Stimulated activated CD4-positive, alpha-beta T cell treated with anti-CD3 and anti-CD28 coated beads, Interleukin-2, amount 100 ng/mL, for 24 hours (primary cell): ENCODE measurements at places on chromosomes 7 and 10.

DNA sequence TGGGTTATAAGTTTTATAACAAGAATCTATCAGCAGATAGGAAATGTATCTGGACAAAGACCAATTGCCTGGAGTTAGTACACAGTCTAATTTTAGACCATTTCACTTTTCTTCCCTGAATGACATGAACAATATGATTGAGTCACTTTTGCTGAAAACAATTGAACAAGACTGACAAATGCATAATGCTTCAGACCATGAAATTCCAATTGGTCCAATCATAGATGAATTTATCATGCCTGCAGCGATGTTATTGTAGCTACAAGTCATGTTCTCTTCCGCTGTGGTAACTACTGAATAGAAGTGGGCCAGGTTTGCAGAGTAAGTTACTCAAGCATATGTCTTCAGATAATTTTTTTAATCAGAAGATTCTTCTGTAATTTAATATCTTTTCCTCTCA is 73.4 kb downstream of the VSTM2A start:
- DNase-seq, result no peak

DNA sequence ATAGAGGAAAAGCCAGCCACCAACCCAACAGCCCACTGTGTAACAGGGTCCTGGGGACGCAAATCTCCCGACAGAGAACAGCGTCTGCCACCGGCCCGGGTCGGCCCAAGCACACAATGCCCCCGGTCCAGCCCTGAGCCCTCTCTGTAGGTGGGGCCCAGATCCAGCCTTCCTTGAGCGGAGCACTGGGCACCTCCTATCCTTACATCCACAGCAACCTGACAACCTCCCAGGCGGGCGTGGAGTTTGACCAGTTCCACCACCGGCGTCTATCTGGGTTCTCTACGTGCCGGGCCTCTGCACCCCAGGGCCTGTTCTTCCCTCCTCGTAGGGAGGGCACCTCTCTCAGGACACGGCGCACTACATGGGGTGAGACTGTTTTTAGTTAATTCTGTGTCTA is 109.0 kb downstream of the CYTH3 start:
- no peak for DNase-seq

GRCh38 chr10:78188446-78188845 is 154.8 kb downstream of the RPS24 start:
- no peak for DNase-seq

- DNase-seq, result no peak
Observed at GRCh38 chr10:29265210-29265768, 23.6 kb upstream of the LYZL1 start.

GRCh38 chr7:93821463-93821862 is 69.1 kb downstream of the TFPI2 start:
- no peak for DNase-seq

GRCh38 chr7:18508443-18509427 is 13.2 kb downstream of the HDAC9 start:
- no peak for DNase-seq

GRCh38 chr7:26141077-26141476 is 10.9 kb upstream of the NFE2L3 start:
- no peak for DNase-seq

- DNase-seq, result no peak
Observed at GRCh38 chr10:12501841-12502525, 152.6 kb downstream of the CAMK1D start.

- no peak for DNase-seq
Observed at GRCh38 chr7:29302666-29303395, 108.3 kb downstream of the CHN2 start.

- no peak for DNase-seq
Observed at GRCh38 chr10:106226142-106226541, 938.4 kb downstream of the SORCS1 start.

DNA sequence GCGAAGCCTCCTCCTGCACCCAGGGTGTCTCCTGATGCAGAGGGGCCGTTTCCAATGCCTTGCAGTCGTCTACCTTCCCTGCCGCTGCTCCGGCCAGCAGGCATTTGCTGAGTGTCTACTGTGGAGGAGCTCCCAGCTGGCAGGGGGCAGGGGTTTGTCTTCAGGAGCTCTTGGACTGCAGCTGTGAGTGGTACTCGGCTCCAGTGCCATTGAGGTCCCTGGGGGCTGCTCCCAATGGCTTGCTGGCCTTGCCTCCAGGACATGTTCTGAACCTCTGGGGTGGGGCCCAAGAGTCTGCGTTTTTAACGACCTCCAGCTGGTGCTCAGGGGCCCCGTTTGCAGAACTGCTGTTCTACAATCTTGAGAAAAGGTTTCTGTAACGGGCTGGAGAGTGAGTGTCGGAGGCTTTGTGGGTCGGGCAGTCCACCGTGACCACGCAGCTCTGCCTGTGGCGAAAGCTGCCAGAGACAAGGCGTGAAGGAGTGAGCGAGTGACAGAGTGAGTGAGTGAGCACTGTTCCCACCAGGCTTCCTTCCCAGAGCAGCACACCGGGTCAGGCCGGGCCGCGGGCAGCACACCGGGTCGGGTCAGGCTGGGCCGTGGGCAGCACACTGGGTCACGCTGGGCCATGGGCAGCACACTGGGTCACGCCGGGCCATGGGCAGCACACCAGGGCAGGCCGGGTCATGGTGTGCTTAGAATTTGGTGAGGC is 520.2 kb downstream of the PTPRN2 start:
- DNase-seq, result no peak

DNA sequence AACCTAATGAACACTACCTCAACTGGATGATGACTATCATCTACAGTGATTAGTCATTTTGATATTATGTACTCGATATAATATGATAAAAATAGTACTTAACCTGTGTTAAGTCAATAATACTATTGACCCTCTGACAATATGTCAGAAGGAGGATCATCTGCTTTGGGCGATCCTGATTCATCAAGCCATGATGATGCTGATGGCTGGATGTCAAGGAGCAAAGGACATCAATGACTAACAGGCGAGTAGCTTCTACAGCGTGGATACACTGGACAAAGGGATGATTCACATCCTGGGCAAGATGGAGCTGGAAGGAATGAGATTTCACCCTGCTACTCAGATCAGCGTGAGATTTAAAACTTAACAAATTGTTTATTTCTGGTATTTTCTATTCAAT is 94.4 kb upstream of the SKAP2 start:
- no peak for DNase-seq
